RKO (cell line): ENCODE measurements at places on chromosomes 11 and 22.

DNA sequence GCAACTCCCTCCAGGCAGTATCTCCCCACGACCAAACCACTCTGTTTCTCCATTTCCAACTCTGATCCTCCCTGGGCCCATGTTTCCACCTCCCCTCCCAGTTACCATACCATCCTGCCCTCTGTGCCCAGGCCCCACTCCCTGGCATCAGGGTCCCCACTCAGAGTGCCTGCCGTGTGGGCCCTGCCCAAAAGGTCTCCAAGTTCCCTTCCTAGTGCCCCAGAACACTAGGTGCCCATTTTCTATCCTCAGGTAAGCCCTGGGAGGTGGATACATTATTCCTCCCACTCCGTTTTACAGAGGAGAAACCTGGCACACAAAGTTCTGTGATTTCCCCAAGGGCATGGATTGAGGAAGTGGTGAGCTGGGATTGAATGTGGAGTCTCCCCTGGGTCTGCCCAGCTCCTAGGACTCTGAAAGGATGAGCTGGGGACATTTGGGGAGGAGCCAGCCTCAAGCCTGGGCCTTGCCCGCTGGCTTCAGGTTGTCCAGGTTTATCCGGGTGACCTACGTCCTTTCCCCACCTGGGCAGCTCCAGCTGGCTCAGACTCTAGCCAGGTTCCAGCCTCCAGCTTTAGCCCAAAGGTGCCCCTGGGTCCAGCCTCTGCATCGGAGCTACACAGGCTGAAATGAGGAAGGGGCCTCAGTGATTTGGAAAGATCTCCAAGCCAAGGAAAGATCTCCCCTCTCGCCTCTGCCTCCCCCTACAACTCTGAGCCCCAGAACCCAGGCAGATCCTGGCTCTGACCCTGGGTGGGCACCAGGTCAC is 2.2 kb upstream of the GSTT4 start:
- DNase-seq: no peak

DNA sequence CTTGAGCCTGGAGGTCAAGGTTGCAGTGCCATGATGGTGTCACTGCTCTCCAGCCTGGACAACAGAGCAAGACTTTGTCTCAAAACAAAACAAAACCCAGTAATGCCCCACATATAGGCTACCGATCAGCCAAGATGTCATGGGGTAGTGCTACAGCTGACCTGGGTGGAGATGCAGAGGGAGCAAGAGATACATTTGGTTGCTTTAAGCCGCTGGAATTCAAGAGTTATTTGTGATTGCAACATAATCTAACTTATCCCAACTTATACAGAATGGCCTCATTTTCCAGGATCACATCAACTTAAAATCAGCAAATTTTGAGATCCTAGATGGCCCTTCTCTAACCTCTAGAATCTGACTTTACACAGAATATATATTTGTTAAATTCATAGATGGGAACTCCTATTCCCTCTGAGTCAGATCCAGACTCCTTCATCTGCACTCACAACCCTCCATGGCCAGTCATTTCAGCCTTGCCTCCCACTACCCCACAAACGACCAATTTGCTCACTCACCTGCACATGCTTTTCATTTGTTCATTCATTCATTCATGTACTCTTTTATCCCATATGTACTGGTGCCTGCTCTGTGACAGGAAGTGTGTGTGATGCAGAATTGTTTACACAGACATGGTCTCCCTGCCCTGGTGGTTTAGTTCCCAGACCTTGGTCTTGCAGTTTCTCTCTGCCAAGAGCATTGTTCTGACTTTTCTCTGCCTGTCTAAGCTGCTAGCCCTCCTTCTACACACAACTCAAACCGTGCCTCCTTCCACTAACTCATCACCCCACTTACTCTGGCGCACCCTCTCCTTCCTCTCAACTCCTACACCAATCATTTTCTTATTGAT is 24.1 kb upstream of the APLNR start:
- no peak for DNase-seq

- DNase-seq: peak; percentile 4
Observed at GRCh38 chr11:35464308-35464707, 45.0 kb upstream of the SLC1A2 start.

DNA sequence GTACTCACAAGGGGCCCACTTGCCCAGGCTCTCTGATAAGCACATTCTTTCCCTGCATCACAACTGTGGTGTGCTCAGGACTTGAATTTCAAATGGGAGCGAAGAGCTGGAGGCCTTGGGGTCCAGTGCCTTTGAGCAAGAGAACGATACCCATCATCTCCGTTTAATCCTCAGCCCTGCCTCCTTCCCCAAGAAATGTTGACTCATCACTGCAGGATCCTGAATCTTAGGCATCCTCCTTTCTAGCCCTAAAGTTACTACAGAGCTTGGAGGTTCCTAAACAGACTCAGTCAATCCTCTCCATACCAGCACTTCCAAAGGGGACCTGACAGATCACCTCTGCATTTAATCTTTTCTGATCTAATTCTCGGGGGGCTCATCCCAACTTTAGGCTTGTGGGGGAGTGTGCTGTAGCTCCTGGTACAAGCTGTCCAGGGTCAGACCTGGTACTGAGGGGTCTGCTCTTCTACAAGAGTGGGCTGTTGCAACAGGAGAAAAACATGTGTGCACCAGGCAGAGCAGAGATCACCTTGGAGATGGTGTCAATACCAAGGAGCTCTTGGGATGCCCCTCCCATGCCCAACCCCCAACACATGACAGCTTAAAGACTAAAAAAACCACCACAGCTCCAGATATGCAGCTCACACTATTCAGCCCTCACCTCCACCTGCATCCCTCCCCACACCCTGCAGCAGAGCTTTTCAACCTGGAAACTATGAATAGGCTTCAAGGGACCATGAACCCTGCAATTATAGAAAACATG is 3.9 kb upstream of the PRG2 start:
- DNase-seq: no peak

- DNase-seq: no peak
Observed at GRCh38 chr11:68844376-68844775, 2.7 kb upstream of the CPT1A start.

GRCh38 chr11:84290647-84291046 is 1004.5 kb upstream of the CCDC90B start:
- DNase-seq: no peak

- DNase-seq: no peak
Observed at GRCh38 chr11:128735935-128736605, 42.2 kb downstream of the FLI1 start.

GRCh38 chr11:15275141-15275540 is 160.4 kb downstream of the INSC start:
- no peak for DNase-seq

- DNase-seq: no peak
Observed at GRCh38 chr22:43236411-43237166, 49.7 kb upstream of the TTLL12 start.

- DNase-seq: no peak
Observed at GRCh38 chr11:103398829-103399228, 289.6 kb downstream of the DYNC2H1 start.

DNA sequence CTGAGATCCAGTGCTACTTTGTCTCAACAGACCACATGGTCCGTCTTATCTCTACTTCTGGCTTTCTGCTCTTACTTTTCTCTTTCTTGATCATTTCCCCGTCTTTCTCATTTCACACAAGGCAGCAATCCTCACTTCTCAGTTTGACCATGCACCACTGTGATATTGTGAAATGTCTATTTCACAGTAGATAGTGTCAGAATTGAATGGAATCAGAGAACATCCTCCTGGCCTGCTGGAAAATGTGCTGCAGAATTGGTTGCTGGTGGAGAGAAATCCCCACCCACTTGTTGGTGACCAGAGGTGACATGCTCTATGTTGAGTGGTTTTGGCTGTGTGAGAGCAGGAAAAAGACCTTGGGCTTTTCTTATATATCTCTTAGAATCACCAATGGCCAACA is 57.8 kb upstream of the RCN1 start:
- no peak for DNase-seq

DNA sequence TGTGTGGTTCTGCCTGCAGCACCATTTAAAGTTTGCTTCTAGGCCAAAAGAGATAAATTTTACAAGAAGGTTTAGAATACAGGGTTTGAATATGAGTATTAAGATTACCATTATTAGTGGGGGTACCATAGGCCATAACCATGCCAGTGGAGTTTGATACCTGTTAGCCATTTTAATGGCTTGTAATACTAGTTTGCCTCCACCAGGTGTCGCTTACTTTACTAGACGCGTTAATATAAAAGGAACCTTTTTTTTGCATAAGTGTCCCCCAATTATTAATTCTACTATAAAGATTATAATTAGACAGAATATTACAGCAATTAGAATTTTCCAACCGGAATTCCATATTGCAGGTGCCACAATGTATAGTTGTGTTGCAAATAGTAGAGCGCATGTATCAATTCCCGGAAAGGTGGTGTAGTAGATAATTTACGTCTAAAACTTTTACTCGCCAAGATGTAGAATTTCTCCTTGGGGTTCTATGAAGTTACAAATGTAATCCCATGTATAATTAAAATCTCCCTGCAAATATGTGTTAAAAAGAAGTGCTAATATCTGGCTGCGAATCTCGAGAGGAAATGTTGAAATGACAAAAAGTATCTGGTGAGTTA is 16.1 kb downstream of the MS4A6E start:
- DNase-seq: peak; percentile 46

DNA sequence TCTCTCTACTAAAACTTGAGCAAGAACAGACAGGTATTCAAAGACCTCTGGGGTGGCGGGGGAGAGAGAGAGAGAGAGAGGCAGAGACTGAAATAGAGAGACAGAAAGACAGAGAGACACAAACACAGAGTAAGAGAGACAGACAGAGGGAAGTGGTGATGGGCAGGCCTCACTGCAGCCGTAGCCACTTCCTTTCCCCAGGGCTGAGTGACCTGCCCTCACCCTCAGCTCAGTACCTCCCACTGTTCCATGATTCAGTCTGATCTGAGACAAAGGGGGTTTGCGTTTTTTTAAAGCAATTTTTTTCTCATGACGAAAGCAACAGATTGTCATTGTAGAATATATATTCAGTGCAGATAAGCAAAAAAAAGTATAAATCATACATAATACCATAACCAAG is 607.9 kb upstream of the B3GAT1 start:
- no peak for DNase-seq

DNA sequence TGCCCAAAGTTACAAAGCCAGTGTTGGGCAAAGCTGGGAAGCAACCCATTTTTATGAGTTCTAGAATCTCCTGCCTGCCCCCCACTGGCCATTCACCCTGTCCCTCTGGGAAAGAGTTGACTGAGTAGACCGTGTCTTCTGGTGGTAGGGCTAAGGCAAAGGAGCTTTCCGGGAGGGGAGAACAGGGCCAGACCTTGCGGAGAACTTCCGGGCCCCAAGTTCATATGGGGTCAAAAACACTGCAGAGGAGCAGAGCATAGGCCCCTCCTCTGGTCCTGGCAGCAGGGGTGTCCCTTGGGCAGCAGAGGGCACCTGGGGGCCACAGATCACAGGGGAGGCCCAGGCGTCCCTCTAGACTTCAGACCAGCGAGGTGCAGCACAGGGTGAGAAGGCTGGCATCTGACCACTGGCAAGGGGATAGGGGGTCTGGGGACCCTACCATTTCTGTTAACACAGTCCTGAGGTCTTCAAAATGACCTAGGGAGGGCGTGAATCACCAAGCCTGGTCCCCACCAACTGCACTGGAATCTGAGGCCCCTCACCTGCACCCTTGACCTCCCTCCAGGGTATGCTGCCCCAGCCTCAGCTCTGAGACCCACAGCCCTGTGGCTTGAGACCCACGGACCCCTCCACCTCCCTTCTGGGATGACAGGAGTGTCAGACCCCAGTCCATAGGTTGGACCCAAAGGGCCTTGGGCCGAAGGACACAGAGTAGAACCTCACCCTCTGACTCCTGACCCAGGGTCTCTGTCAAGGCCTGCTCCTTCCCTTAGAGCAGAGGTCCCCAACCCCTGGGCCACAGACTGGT is 1.3 kb upstream of the ARAP1 start:
- DNase-seq: no peak

DNA sequence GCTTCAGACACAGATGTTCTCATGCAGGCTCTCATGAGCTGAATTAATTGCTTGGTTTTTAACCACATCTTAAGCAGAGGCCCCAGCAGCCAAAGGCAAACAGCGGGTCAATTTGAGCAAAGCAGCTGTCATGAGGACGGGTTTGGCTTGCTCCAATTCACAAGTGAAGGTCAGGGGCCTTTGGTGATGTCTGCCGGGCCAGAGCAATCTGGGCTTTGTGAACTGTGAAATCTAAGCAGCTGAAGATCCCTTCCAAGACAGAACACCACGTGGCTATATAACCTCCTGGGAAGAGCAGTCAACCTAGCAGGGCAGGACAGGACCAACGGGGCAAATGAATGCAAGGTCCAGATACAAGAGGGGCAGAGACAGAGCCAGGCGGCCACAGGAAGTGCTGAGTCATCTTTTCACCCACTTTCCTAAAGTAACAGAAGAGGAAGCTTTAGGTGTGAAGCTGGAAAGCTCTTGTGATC is 187.3 kb upstream of the B3GAT1 start:
- no peak for DNase-seq

DNA sequence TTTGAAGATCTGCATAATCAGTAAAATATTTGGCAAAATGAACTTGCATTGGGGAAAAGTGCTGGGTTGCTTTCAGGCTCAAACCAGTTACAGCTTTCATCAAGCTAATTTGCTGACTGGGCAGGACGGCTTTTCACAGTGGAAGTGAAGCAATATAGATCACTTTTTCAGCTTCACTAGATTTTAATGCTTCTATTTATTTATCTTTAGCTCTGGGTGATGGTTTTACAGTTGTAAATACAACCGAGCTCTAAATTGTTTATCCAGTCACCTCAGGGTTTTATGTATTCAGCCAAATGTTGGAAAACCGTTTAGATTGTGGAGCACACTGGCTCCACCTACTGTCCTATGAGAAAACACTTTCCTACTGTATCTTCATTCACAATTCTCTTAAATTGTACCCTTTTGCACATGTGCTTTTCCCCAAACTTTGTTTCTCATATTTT is 58.2 kb downstream of the ACER3 start:
- peak; percentile 78 for DNase-seq

DNA sequence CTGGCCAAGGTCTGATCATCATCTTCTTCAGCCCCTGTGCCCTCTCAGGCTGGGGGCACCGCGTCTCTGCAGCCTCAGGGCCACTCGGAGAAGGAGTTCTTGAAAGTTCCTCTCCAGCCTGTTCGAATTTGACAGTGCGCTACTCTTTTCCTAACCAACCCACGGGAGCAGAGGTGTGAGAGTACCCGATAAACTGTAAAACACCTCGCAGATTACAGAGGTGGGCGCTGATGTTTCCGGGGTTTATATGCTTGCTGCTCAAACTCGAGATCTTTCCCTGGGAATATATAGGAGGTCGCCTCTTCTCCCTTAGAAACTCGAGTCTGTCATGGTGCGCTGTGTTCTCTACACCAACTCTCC is 515 bp downstream of the CTR9 start:
- no peak for DNase-seq

GRCh38 chr11:10319702-10320558 is 15.1 kb downstream of the ADM start:
- no peak for DNase-seq

GRCh38 chr11:64333556-64333955 is 6.4 kb upstream of the CCDC88B start:
- DNase-seq: no peak

GRCh38 chr11:58907780-58908179 is 31.5 kb upstream of the GLYATL1 start:
- DNase-seq: no peak

GRCh38 chr22:40423310-40423688 is 52.9 kb downstream of the SGSM3 start:
- DNase-seq: no peak
